WTC11 (cell line): ENCODE measurements at places on chromosomes 7 and 10. TPM values are rescaled to one million over a fixed set of nuclear protein-coding genes. Genes with fewer than 3 reads are reported as not detected.

WDR86 gene
- 24.4 to 32.4 TPM (median 30.7 TPM) in 3 replicates for total RNA-seq

PDK4 gene
- total RNA-seq: 0.21 to 0.46 TPM (median 0.31 TPM) in 3 replicates

DNA sequence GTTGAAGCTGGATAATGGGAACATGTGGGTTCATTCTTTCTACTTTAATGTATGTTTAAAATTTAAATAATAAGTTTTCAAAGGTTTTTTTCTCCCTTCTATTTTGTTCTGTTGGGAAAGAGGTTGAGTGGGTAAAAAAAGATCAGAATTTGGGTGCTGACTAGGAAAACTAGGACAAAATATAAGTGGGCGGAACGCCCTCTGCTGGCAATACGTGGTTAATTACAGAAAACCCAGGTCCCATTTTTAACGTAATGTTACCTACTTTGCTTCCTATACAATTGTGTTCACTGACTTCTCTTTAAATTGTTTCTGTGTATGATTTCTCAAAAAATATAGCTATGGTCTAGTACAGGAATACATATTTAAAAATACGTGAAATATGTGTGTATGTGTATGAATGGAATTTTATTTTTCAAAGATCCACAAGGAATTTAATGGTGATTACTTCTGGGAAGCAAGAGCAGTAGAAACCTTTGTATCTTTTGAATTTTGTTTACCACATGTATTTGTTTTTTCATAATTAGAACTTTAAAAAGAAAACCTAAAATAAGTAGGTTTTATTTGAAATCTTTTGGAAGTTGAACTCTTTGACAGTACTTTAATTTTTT is 8.7 kb downstream of the ECD start:
- H3K4me3 ChIP-seq: no peak overlapping the region
- no peaks in the 10 kb centered on the region for H3K27me3 ChIP-seq
- no peak overlapping the region for H3K27ac ChIP-seq
- peaks cover 43% of the 10 kb centered on the region for H3K36me3 ChIP-seq
- DNase-seq: peak; percentile 57

GRCh38 chr7:84389242-84389641 is 194.7 kb upstream of the SEMA3A start:
- H3K27ac ChIP-seq: no peak overlapping the region
- DNase-seq: no peak
- no peak overlapping the region for H3K4me3 ChIP-seq
- no peaks in the 10 kb centered on the region for H3K36me3 ChIP-seq
- H3K27me3 ChIP-seq: no peaks in the 10 kb centered on the region

MKRN1 gene
- total RNA-seq: 106 to 121 TPM (median 106 TPM) in 3 replicates

SLC25A40 gene
- 18.1 to 21.9 TPM (median 21.5 TPM) in 3 replicates for total RNA-seq

GRCh38 chr10:11440250-11441150 is 170.9 kb downstream of the USP6NL start:
- H3K4me3 ChIP-seq: no peak overlapping the region
- H3K27ac ChIP-seq: no peak overlapping the region
- no peaks in the 10 kb centered on the region for H3K36me3 ChIP-seq
